BE2C (cell line): ENCODE measurements at places on chromosomes 16 and 17.

GRCh38 chr17:51005768-51006167 is 114.9 kb downstream of the SPAG9 start:
- no peak for DNase-seq

GRCh38 chr17:81428948-81429774 is 33.9 kb downstream of the BAHCC1 start:
- DNase-seq = peak; percentile 94

DNA sequence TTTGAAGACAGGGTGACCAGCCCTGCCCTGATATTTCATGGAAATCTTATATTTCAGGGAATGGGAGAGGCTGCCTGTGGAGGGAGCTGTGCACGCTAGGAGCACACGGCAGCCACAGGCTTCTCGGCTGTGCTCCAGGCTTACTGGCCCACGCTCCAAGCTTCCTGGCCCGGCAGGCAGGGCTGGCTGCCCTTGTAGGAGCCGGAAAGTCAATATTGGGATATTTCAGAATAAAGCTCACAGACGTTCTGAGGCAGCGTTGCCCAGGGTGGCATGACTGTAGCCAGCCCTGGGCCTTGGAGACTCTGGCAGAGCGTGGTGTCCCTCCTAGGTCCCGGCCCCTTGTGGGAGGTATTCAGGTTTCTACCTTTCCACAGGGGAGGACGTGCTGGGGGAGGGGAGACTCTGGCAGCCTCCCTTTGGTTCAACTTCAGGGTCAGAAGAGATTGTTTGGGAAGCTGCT is 95.6 kb downstream of the NPIPB11 start:
- DNase-seq = no peak

DNA sequence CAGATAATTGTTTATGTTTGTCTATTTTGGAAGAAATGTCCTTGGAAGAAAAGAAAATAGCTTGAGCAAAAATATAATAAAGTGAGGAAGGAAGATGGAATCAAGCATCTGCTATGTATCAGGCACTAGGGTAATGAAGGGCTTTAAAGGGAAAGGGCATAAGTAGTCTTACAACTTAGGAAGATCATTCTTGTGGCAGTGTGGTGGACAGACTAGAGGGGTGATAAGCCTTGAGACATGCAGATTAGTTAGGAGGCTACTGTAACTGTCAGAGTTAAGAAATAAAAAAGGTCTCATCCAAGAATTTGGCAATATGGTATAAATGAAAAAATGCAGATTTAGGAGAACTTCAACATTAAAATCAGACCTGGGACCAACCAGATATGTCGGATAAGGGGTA is 14.9 kb downstream of the FAM222B start:
- no peak for DNase-seq

DNA sequence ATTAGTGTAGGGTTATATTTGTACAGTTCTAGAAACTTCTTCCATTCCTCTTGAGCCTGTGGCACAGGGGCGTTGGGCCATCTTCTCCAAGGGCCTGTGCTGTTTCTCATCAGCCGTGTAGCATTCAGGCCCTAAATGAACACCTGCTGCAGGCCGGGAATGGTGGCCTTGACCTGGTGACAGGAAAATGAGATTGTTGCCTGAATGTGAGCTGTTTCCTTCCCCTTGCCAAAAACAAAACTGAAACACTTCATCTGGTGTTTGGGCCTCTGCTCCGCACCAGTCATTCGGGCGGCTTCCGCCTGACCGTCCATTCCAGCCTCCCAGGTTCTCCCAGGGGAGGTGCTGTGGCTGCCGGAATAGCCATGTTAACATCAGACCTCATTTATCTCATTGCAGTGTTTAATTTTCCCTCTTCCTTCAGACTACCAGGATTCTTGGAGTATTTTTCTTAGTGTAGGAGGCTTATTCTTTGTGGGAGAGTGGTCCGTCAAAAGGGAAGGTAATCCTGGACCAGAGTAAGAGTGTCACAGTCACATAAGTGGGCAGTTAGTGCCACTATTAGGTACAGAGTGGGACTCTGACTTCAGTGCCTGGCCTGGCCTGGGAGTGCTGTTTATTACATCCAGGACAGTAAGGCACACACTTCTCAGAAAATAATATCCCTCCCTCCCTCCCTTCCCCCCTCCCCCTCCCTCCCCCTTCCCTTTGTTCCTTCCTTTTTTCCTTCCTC is 61.9 kb downstream of the WWP2 start:
- peak; percentile 70 for DNase-seq

DNA sequence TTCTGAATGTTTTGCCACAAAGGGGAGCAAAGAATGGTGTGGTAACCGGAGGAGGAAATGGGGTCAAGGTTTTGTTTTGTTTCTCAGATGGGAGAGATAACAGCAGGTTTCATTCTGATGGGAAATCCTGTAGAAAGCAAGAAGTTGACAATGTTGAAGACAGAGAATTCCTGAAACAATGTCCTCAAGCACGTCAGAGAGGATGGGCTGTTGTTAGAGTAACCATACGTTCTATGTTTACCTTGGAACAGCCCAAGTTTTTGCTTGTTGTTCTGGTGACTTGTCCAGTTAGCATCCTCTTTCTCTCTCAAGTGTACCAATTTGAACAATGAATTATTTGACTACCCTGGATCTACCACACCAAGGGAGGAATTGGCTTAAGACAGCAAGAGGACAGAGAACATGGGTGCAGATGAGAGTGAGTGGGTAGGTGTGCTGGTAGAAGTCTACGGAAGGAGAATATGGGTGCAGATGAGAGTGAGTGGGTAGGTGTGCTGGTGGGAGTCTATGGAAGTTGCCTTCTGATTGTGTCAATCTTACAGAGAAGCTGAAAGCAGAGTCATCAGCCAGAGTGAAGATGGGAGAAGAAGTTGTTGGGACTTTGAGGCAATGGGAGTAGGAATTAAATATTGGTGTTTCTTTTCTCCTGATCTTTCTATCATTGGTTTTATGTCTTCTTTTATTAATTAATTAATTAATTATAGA is 14.8 kb upstream of the NSRP1 start:
- no peak for DNase-seq

- no peak for DNase-seq
Measured at GRCh38 chr17:68588362-68588761, 12.8 kb downstream of the FAM20A start.

- DNase-seq = no peak
Measured at GRCh38 chr16:69917739-69918138, 33.4 kb upstream of the CLEC18A start.

- DNase-seq = no peak
Measured at GRCh38 chr17:17420082-17420481, 56.7 kb upstream of the MED9 start.

- no peak for DNase-seq
Measured at GRCh38 chr16:66107661-66108060, 258.8 kb upstream of the CDH5 start.

DNA sequence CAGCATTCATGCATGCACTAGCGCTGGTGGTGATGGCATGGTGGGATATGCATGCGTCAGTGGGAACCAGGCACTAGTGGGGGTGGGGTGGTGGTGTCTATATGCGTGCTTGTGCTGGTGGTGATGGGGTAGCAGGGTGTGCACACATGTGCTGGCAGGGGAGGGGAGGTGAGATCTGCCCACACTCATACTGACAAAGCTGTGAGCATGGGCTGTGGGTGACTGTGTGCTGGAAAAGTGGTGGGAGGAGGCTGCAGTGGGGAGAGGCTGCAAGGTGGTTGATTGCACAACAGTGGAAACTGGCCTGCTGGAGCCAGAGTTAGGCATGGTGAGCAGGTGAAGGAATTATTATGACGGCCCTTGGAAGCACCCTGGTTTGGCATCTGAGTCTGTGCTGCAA is 31.3 kb upstream of the TEKT1 start:
- DNase-seq = no peak

DNA sequence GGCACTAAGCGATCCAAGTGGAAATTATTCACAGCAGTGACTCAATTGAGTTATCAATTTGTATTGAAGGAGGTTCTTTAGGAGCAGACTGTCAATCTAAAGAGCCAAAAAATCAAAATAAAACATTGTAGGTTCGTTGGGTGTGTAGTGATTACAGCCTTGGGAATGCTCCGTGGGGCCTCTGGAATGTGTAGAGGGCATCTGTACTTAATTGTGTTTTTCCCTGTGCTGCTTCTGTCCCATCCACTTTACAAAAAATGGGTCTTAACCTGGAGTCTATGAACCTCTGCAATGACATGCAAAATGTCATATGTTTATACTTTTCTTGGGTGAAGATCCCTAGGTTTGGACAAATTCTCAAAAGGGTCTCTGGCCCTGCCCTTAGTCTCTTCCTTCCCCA is 215.1 kb downstream of the CCDC182 start:
- no peak for DNase-seq

- DNase-seq = no peak
Measured at GRCh38 chr17:8116776-8117175, 1.5 kb downstream of the ALOXE3 start.

DNA sequence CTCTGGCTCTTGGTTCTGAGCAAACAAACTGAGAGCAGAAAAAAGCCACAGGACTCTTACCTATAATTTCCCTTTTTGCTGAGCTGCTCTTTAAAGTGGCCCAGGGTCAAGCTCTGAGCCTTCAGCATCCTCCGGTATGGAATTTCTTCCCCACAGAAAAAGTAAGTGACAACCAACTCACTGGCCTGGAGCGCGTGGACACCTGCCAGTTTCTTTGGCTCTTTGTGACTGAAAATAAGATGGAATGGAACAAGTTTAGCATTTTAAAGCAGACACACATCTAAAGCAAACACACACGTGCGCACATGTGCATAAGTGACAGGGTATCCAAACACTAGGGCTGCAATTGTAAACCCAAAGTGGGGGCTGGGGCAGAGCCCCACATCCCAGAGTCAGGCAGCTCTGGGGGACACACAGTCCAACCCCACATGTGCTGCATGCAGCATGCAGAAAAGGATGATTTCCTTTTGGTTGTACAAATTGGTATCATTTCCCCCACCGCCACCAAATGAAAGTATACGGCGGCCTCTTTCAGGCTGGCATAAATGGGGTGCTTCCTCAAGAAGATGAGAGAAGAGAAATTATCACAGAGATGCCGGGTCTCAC is 27.5 kb downstream of the AXIN2 start:
- no peak for DNase-seq

- peak; percentile 53 for DNase-seq
Measured at GRCh38 chr16:52825892-52826291, 226.8 kb downstream of the CHD9NB start.

- DNase-seq = no peak
Measured at GRCh38 chr17:59848778-59849177, 44.0 kb downstream of the TUBD1 start.

DNA sequence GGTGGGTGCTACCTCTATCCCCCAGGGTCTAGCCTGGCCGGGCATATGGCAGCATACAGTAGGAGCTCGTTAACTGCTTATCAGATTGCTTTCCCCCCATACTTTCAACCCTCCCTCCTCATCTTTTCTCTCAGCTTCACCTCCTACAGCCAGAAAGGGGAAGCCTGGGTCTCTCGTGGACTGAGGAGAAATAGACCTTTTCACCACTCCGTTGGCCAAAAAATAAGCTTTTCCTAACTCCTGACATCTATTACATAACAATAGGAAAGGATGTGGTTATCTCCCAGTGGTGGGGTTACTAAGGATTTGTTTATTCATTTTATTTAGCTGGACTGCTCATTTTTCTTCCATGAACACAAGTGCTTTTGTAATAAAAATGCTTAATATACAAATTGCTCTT is 9.0 kb upstream of the CXCL16 start:
- no peak for DNase-seq

- DNase-seq = no peak
Measured at GRCh38 chr16:50631985-50632576, 49.0 kb downstream of the SNX20 start.

GRCh38 chr16:87238361-87238715 is 78.9 kb downstream of the C16orf95 start:
- DNase-seq = no peak

DNA sequence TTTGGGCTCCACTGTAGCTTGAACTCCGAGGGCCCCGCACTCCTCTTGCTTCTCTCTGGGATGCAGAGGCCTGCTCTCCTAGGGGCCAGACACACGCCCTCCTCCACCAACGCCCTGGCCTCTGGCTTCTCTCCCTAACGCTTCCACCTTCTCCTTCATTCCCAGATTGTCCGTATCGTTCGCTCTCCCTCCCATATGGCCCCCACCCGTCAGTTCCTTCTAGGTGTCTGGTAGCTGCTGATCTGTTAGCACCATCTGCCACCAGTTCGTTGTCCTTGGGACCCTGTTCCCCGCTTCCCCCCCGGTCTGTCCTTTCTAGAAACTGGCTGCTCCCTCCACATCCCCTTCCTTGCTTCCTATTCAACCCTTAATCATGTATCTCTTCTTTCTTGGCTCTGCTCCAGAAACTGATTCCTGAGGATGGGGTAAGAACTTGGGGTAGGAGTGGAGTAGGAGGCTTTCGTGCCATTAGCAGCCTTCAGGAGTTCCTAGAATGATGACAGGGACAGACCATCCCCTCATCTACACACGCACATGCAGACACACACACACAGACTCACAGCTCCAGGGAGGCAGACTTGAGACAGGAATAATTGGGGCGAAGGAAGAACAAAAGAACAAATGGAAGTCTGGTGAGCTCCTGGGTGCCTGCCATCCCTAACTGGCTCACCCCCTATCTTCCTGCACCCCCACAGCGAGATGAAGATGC is 4.3 kb downstream of the ATP1B2 start:
- DNase-seq = no peak

- peak; percentile 15 for DNase-seq
Measured at GRCh38 chr16:83887080-83887479, 11.8 kb upstream of the MLYCD start.

DNA sequence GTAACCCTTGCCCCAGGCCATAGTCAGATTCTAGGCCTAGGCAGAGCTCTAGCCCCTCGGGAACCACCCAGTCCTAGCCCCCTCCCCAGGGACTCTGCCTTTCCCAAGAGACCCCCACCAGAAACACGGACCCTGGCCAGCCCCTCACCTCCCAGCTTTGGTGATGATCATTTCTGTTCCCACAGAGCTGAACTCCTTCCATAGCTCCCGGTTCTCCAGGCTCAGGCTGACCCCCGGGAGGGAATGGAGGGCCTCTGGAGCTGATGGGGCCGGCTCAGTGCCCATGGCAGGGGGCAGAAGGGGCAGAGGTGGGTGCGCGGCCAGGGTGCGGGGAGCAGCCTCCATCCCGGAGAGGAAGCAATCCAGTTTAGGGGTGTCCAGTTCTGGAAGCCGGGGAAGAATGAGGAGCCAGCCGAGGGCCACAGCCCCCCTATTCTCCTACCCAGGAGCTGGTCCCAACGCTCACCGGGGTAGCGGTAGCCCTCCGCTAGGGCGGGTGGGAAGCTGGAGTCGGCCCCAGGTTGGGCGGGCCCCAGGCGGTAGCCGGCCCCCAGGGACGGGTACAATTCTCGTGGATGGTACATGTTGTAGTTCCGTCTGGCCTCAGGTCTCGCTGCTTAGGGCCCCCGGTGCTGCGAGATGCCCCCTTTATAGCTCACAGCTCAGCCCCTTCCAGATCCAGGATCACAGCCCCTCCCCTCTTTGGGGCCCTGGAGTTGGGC is 953 bp downstream of the TBX6 start:
- DNase-seq = peak; percentile 23

- no peak for DNase-seq
Measured at GRCh38 chr16:23521037-23521743, 10.9 kb upstream of the GGA2 start.

DNA sequence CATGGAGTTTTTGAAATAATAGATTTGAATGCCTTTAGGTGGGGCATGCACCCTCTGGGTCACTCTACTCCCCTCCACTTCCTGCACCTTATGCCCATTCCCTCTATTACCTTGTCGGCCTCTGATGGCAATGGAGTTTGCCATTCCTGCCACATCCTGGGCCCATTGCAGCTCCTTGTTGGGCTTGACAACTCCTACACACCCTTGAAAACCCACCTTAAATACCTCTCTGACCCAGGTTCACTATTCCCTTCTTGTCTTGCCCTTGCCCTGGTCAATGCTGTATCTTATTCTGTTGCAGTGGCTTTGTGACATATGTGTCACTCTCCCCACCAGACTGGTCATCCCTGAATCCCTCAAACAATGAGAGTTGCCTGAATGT is 2.4 kb downstream of the CCR7 start:
- no peak for DNase-seq
